Esophagus muscularis mucosa (tissue), 4 donors: ENCODE measurements at places on chromosomes 12 and 14. TPM values are rescaled to one million over a fixed set of nuclear protein-coding genes. Genes with fewer than 3 reads are reported as not detected.

DNA sequence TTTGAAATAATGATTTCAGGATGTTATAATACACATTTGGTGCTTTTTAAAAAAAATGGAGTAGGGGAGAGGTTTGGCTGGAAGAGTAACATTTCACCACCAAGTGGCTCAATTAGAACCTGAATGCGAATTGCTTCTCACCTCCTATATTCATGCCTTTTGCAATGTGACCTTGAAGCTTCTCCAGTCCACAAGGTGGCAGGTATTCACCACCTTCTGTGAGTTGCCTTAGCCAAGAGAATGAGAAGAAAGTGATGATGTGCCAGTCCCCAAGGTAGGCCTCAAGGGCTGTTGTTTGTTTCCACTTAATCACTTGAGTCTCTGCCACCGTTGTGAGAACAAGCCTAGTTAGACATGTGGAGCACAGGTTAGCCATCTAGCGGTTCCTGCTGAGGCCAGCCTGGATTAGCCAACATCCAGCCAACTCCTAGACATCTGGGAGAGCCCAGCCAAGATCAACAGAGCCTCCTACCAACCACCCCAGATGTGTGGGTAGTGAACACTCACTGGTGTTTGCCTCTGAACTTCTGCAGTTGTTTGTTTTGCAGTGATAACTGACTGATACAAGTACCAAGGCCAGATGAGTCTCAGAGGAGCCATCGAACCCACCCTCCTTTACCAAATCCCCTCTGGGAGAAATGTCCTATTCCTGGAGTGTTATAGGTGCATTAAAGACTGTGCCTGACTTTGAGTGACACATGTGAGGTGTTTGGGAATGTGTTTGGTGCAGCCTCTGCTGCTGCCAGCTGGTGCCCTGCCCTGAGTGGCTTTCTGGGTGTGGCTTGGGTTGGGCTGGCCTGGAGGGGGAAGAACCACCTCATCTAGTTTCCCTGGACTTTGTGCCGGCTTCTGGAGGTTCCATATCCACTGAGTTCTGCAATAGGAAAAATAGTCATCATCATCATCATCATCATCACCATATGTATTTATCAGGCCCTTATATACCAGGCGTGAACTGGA, 132.5 kb upstream of the RFLNA start:
- DNase-seq, result no peak
- no peak overlapping the region for H3K27ac ChIP-seq
- H3K27me3 ChIP-seq, result no peaks in the 10 kb centered on the region
- H3K4me3 ChIP-seq, result no peak overlapping the region

GRCh38 chr14:68936476-68936875, 42.6 kb downstream of the ACTN1 start:
- peaks cover 100% of the 10 kb centered on the region for H3K4me1 ChIP-seq
- DNase-seq, result no peak
- H3K27me3 ChIP-seq, result no peaks in the 10 kb centered on the region
- no peak overlapping the region for H3K4me3 ChIP-seq

- no peaks in the 10 kb centered on the region for H3K27me3 ChIP-seq
- H3K4me3 ChIP-seq, result no peak overlapping the region
- no peaks in the 10 kb centered on the region for H3K4me1 ChIP-seq
- no peak for DNase-seq
Observed at GRCh38 chr14:100428727-100429126, 105.6 kb downstream of the SLC25A47 start.

DNA sequence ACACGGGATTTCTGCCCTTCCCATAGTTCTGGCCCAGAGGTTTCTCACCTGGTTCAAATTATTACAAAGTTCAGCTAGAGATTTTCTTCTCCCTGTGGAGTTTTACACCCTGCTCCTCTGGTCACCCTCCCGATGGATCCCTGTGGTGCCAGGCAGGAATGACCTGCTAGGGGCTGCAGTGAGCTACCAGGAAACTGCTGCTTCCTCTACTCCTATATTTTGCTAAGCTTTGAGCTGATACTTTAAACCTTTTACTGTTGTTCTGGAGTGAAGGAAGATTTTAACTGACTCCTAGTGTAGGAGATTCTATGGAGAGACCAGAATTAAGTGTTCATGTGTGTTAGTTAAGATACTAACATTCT, 30.4 kb upstream of the LRIG3 start:
- no peak for DNase-seq
- no peaks in the 10 kb centered on the region for H3K27me3 ChIP-seq
- no peaks in the 10 kb centered on the region for H3K36me3 ChIP-seq

DNA sequence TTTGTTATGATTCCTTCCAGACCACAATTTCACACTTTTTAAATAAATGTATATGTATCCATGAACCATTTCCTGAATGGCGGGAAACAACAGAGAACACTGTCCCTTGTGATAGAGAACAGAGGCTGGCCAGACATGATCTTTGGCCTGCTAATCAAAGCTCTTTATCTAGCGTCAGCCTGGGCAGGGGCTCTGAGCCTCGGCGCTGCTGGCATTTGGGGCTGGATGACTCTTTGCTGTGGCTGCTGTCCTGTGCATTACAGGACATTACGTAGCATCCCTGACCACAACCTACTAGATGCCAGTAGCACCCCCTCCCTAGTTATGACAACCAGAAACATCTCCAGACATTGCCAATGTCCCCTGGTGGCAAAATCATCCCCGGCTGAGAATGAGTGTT, 77.7 kb downstream of the DNAH10 start:
- no peaks in the 10 kb centered on the region for H3K36me3 ChIP-seq
- no peak overlapping the region for H3K4me3 ChIP-seq
- no peaks in the 10 kb centered on the region for H3K4me1 ChIP-seq

DNA sequence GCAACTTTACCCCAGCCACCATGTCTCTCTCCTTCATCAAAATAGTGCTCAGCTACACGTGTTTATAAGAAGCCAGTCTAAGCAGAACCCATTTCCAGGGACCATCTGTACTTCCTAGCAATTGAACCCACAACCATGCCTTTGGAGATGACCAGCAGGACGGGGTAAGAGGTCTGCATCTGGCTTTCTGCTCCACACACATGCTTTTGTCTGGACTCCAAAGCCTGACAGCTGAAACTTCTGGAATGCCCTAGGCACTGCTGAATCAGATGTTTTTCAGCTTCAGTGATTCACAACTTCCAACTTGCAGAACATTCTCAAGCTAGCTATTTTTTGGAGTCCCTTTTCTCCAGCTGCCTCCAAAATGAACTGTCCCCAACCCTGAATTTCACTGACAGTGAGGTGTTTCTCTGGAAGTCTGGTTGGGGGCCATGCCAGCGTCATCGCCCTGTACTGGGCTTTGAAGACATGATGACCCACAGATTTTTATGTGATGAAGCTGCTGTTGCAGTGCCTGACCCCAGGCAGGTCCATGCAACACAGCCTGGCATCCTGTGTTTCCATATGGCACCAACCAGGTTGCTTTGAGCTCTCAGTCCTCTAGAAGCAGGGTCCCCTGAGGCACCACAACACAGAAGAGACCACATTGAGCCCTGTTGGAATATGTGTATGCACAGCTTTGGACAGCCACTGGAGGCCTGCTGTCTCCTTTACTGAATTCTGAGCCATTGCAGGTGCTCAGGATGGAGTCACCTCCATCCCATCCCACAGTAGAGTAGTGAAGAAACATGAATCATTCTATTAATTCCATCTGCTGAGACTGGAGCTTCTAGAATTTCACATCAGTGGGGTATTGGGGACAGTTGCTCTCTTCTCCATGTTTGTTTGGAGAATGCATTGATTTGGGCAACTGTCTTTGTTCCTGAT, 80.2 kb downstream of the NUAK1 start:
- H3K27me3 ChIP-seq, result no peaks in the 10 kb centered on the region
- H3K4me3 ChIP-seq, result no peak overlapping the region
- no peak overlapping the region for H3K27ac ChIP-seq
- H3K36me3 ChIP-seq, result no peaks in the 10 kb centered on the region
- DNase-seq, result peak; percentile 89
- H3K4me1 ChIP-seq, result no peaks in the 10 kb centered on the region

DNA sequence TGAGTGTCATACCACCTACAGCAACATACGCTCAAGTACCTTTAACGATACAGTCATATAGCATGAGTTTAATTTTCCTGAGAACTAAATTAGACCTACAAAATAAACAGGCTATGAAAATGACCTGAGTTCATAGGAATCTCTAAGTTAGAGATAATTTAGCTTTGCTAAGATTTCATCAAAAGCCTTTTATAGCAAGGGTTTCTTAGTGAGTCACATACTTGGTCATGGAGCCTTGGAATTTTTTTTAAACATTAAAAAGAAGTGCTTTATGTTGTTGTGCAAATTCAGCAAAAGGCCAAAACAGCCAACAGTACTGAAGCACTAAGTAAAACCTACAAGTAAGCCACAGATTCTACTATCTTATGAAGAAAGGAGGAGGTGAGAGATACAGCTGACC, 93.6 kb upstream of the FERMT2 start:
- no peak overlapping the region for H3K4me3 ChIP-seq
- H3K27me3 ChIP-seq, result no peaks in the 10 kb centered on the region
- H3K27ac ChIP-seq, result no peak overlapping the region
- no peak for DNase-seq

- no peak overlapping the region for H3K27ac ChIP-seq
- DNase-seq, result no peak
- H3K36me3 ChIP-seq, result peaks cover 33% of the 10 kb centered on the region
- H3K27me3 ChIP-seq, result no peaks in the 10 kb centered on the region
Observed at GRCh38 chr12:118417942-118418341, 41.6 kb downstream of the SUDS3 start.

- H3K36me3 ChIP-seq, result no peaks in the 10 kb centered on the region
- DNase-seq, result no peak
- no peak overlapping the region for H3K4me3 ChIP-seq
- peaks cover 39% of the 10 kb centered on the region for H3K4me1 ChIP-seq
- peak overlapping the region; percentile 67 for H3K27ac ChIP-seq
Observed at GRCh38 chr12:10190558-10191388, 11.9 kb downstream of the TMEM52B start.

DNA sequence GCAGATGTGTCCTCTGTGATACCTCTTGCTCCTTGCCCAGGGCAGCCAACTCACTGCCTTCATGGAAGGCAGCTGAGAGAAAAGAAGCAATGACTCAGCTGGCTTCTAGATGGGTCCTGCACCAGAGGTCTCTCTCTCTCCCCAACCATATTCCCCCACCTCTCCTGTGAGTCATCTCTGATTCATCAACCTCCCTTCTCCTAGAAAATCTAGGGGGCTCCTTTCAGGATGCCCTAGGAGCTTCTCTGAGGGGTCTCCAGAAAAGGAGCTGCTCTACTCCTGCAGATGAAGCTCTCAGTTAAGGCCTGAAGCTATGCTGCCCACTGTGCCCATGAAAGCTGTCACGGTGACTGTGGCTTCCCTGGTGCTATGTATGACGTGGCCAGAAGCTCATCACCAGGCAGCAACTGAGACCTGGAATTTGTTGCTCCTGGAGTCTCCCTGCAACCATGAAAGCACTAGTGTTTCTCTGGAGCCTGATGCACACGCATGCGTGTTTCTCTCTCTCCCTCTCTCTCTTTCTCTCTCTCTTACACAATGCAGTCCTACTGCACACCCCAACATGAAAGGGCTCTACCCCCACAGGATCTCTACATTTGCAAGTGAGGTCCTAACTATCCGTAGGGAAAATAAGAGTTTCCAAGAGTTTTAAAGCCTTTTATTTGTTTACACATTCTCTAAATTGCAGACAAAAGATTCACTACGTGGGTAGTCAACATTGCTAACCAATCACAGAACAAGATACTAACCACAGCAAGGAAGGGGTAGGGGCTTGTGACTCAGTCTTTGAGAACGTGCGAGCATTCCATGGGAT, 285.3 kb downstream of the DPF3 start:
- peaks cover 4% of the 10 kb centered on the region for H3K4me1 ChIP-seq
- no peaks in the 10 kb centered on the region for H3K36me3 ChIP-seq
- H3K27ac ChIP-seq, result no peak overlapping the region
- H3K27me3 ChIP-seq, result no peaks in the 10 kb centered on the region
- no peak overlapping the region for H3K4me3 ChIP-seq

GRCh38 chr12:111094157-111095010, 174.0 kb upstream of the MYL2 start:
- no peaks in the 10 kb centered on the region for H3K36me3 ChIP-seq
- H3K27ac ChIP-seq, result no peak overlapping the region
- no peaks in the 10 kb centered on the region for H3K4me1 ChIP-seq
- no peak for DNase-seq
- H3K4me3 ChIP-seq, result no peak overlapping the region

- H3K4me3 ChIP-seq, result no peak overlapping the region
- no peak overlapping the region for H3K27ac ChIP-seq
- no peaks in the 10 kb centered on the region for H3K27me3 ChIP-seq
- H3K36me3 ChIP-seq, result no peaks in the 10 kb centered on the region
- no peak for DNase-seq
- H3K4me1 ChIP-seq, result peaks cover 7% of the 10 kb centered on the region
Observed at GRCh38 chr12:39240587-39240986, 202.3 kb downstream of the KIF21A start.

- no peak for DNase-seq
- no peak overlapping the region for H3K27ac ChIP-seq
- peaks cover 8% of the 10 kb centered on the region for H3K4me1 ChIP-seq
- H3K4me3 ChIP-seq, result peak overlapping the region; percentile 45
Observed at GRCh38 chr14:103220134-103220981, 97.1 kb downstream of the TNFAIP2 start.

- H3K4me3 ChIP-seq, result no peak overlapping the region
- H3K27ac ChIP-seq, result no peak overlapping the region
- H3K27me3 ChIP-seq, result no peaks in the 10 kb centered on the region
Observed at GRCh38 chr14:106489112-106489881, 962.9 kb downstream of the TMEM121 start.

- H3K4me3 ChIP-seq, result no peak overlapping the region
- H3K4me1 ChIP-seq, result no peaks in the 10 kb centered on the region
- no peaks in the 10 kb centered on the region for H3K27me3 ChIP-seq
- no peak for DNase-seq
Observed at GRCh38 chr12:113171543-113171942, 13.7 kb downstream of the DDX54 start.

- H3K36me3 ChIP-seq, result no peaks in the 10 kb centered on the region
- no peaks in the 10 kb centered on the region for H3K4me1 ChIP-seq
- no peaks in the 10 kb centered on the region for H3K27me3 ChIP-seq
- no peak overlapping the region for H3K27ac ChIP-seq
- no peak for DNase-seq
Observed at GRCh38 chr12:43106355-43106754, 445.6 kb downstream of the ADAMTS20 start.

DNA sequence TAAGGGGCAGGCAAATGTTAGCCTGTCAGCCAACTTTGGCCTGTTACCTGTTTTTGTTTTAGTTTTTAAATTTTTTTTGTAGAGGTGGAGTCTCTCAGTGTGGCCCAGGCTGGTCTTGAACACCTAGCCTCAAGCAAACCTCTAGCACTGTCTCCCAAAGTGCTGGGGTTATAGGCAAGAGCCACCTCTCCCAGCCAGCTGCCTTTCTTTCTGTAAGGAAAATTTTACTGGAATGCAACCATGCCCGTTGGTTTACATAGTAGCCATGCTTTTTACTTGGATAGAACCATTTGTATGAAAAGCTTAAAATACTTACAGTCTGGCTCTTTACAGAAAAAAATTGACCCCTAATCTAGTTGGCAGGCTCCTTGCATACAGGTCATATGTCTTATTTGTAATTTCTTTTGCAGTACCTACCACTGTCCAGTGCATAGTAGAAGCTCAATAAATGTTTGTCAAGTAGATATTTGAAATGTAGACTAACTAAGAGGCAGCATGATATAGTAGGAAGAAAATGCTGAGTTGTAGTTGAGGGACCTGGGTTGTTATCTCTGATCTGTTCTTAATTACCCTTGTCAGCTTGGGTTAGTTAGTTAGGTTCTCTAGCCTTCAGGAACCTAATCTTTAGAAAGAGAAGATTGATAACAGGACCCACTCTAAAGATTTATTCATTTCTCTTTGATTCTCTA, 4.7 kb downstream of the MDM2 start:
- no peak overlapping the region for H3K4me3 ChIP-seq
- no peak overlapping the region for H3K27ac ChIP-seq

The IL31 gene
- total RNA-seq, result not detected

The MYO1H gene
- total RNA-seq, result not detected

The SLC8B1 gene
- total RNA-seq, result 19.1 TPM

The TPPP2 gene
- not detected for total RNA-seq

The NRL gene
- total RNA-seq, result 1.8 TPM

The IQSEC3 gene
- total RNA-seq, result 0.26 TPM

The MIP gene
- not detected for total RNA-seq

The HCAR1 gene
- total RNA-seq, result not detected

The ADCK1 gene
- 5.2 TPM for total RNA-seq
